ENCODE measurements at places on chromosomes 4 and X. TPM values are rescaled to one million over a fixed set of nuclear protein-coding genes. Genes with fewer than 3 reads are reported as not detected.

The FRG2 gene
- total RNA-seq = not detected

The ADH7 gene
- not detected for total RNA-seq

The CT47A1 gene
- total RNA-seq = not detected

The TCEAL1 gene
- total RNA-seq = 37.0 TPM

All from A549 treated with DMSO at 1 μM for 4 hours (cell line).